SK-N-SH (cell line): ENCODE measurements at places on chromosomes 4 and X.

DNA sequence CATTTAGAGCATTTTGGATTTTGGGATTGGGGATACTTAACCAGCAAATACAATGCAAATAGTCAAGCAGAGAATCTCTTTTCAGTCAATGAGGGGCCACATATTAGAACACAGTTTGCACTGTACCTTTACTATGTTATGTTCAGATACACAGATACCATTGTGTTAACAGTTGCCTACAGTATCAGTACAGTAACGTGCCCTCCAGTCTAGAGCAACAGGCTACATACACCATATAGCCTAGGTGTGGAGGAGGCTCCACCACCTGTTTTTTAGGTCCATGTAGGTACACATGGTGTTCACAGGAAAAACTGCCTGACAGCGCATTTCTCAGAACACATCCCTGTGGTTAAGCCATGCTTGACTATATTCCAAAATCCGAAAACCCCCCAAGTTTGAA is 9.1 kb downstream of the GRPEL1 start:
- H3K36me3 ChIP-seq = peaks cover 71% of the 10 kb centered on the region
- no peak overlapping the region for H3K27ac ChIP-seq
- no peaks in the 10 kb centered on the region for H3K27me3 ChIP-seq

- H3K27me3 ChIP-seq = no peaks in the 10 kb centered on the region
- DNase-seq = no peak
- no peaks in the 10 kb centered on the region for H3K4me1 ChIP-seq
- H3K27ac ChIP-seq = no peak overlapping the region
- no peaks in the 10 kb centered on the region for H3K36me3 ChIP-seq
Measured at GRCh38 chr4:124883632-124884031, 171.1 kb upstream of the ANKRD50 start.

- H3K27ac ChIP-seq = no peak overlapping the region
- 0 out of 2 replicates have a peak, but pooled peaks cover 9% of the 10 kb centered on the region for H3K4me1 ChIP-seq
- H3K4me3 ChIP-seq = no peak overlapping the region
Measured at GRCh38 chr4:120843849-120844527, 78.5 kb downstream of the PRDM5 start.

DNA sequence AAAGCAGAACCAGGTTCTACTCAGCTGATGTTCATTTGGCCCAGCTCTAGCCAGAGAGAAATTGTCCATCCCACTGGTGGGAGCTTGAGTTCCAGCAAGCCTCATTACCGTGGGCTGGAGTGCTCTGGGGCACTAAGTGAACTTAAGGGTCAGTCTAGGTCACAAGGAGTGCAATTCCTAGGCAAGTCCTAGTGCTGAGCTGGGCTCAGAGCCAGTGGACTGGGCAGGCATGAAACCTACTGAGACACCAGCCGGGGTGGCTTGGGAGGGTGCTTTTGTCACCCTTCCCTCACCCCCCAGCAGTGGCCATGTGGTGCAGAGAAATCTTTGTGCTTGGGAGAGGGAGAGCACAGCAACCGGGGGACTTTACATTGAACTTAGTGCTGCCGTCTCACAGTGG is 39.4 kb downstream of the GSX2 start:
- H3K27me3 ChIP-seq = no peaks in the 10 kb centered on the region
- no peak overlapping the region for H3K4me3 ChIP-seq
- H3K4me1 ChIP-seq = no peaks in the 10 kb centered on the region; the same call in 1 of the 2 replicates
- no peaks in the 10 kb centered on the region for H3K36me3 ChIP-seq
- DNase-seq = no peak

- H3K36me3 ChIP-seq = no peaks in the 10 kb centered on the region
- no peak overlapping the region for H3K27ac ChIP-seq
- H3K4me1 ChIP-seq = no peaks in the 10 kb centered on the region
Measured at GRCh38 chr4:87530868-87531267, 1.7 kb upstream of the SPARCL1 start.

- no peak for DNase-seq
- H3K4me1 ChIP-seq = no peaks in the 10 kb centered on the region
- no peaks in the 10 kb centered on the region for H3K36me3 ChIP-seq
Measured at GRCh38 chrX:7145454-7145853, 2.1 kb upstream of the STS start.

DNA sequence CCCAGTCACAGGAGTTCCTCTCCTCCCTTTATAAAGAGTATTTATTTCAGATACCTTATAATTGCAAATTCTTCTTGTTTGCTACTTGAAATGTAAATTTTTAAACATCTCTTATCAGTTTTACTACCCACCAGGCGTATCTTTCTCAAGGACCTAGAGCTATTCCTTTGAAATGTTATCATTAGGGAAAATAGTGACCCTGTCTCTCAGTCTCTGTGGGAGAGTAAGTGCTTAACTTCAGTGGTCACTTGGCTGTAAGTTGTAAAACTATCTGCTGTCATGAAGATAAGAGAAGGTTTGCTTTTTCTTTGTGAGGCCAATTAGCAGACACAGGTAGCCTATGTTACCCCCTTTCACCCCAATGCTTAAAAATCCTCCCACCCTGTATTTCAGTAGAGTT is 241.6 kb downstream of the TACR3 start:
- H3K27ac ChIP-seq = no peak overlapping the region
- no peaks in the 10 kb centered on the region for H3K36me3 ChIP-seq
- no peaks in the 10 kb centered on the region for H3K4me1 ChIP-seq
- DNase-seq = no peak

GRCh38 chr4:102061133-102061532 is 270.6 kb downstream of the BANK1 start:
- no peaks in the 10 kb centered on the region for H3K36me3 ChIP-seq
- H3K27me3 ChIP-seq = no peaks in the 10 kb centered on the region
- no peak overlapping the region for H3K4me3 ChIP-seq
- no peak overlapping the region for H3K27ac ChIP-seq
- H3K4me1 ChIP-seq = no peaks in the 10 kb centered on the region
- no peak for DNase-seq

GRCh38 chr4:52618795-52619590 is 40.1 kb downstream of the USP46 start:
- H3K4me3 ChIP-seq = no peak overlapping the region
- no peaks in the 10 kb centered on the region for H3K27me3 ChIP-seq
- no peak for DNase-seq
- H3K27ac ChIP-seq = no peak overlapping the region
- H3K36me3 ChIP-seq = peaks cover 6% of the 10 kb centered on the region

DNA sequence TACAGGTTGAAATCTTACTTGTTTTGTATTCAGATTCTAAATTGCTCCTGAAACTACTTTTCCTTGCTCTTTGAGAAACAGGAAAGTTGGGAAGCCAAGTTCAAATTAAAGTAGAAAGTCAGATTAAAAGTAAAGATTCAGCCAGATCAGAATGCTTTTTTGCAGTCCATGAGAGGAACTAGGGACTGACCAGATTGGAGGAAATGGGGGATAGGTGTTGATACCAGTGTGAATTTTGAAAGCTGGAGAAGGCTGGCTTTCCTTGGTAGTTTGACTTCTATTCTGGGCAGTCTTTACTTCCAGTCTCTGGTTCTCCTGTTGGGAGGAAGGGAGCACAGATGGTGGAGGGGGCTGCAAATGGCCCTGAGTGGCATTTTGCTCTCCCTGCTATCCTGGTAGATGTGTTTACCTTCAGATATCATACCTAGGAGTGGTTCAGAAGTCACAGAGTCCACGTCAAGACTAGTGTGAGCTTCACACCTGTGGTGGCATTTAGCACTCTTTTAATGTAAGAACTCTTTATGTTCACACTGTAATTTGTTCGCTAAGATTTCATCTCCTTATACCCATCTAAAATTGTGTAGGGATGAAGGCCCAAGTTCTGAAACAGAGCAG is 68.8 kb downstream of the FNIP2 start:
- DNase-seq = no peak
- no peaks in the 10 kb centered on the region for H3K4me1 ChIP-seq
- H3K36me3 ChIP-seq = peaks cover 20% of the 10 kb centered on the region
- H3K27me3 ChIP-seq = no peaks in the 10 kb centered on the region

- H3K4me3 ChIP-seq = no peak overlapping the region
- no peaks in the 10 kb centered on the region for H3K4me1 ChIP-seq
- H3K36me3 ChIP-seq = no peaks in the 10 kb centered on the region
Measured at GRCh38 chrX:66051980-66052379, 12.1 kb upstream of the VSIG4 start.

- H3K4me3 ChIP-seq = no peak overlapping the region
- no peak overlapping the region for H3K27ac ChIP-seq
- H3K4me1 ChIP-seq = no peaks in the 10 kb centered on the region
- H3K36me3 ChIP-seq = no peaks in the 10 kb centered on the region
Measured at GRCh38 chrX:42943051-42943974, 165.3 kb upstream of the PPP1R2C start.

GRCh38 chr4:159069922-159070321 is 33.0 kb upstream of the RAPGEF2 start:
- no peak for DNase-seq
- H3K4me3 ChIP-seq = no peak overlapping the region
- no peaks in the 10 kb centered on the region for H3K36me3 ChIP-seq
- peaks cover 14% of the 10 kb centered on the region; the same call in 1 of the 2 replicates for H3K4me1 ChIP-seq

DNA sequence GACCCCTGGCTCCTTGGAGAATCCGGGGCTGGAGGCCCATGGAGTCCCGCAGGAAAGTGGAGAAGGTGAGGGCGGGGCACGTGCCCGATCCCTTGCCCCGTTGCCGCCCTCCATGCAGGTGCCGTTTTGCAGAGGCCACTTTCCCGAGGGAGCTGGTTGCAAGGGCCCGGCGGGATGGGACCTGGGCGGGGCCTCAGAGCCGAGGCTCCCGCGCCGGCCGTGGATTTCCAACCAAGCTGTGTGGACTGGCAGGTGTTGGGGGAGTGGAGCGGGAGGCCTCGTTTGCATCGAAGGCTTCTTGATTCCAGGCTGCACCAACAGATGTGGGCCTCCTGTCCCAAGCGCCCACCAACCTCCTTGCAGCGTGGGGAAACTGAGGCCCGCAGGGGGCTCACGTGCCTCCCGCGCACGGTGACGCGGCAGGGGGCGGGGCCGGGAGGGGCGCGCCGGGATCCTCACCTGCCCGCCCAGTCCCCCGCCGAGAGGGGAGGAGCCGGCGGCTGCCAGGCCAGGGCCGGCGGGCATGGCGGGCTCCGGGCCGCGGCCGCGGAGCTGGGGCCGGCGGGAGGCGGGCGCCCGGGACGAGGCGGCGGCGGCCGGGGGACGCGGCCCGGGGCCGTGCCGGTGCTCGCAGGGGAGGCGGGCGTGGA is 24.9 kb downstream of the SH3BP2 start:
- H3K4me1 ChIP-seq = peaks cover 21% of the 10 kb centered on the region; the same call in 1 of the 2 replicates
- peaks cover 5% of the 10 kb centered on the region for H3K36me3 ChIP-seq

GRCh38 chrX:69015564-69016292 is 149.5 kb downstream of the PJA1 start:
- H3K27me3 ChIP-seq = no peaks in the 10 kb centered on the region; the same call in 1 of the 2 replicates
- H3K4me3 ChIP-seq = no peak overlapping the region
- H3K36me3 ChIP-seq = no peaks in the 10 kb centered on the region
- no peak for DNase-seq

DNA sequence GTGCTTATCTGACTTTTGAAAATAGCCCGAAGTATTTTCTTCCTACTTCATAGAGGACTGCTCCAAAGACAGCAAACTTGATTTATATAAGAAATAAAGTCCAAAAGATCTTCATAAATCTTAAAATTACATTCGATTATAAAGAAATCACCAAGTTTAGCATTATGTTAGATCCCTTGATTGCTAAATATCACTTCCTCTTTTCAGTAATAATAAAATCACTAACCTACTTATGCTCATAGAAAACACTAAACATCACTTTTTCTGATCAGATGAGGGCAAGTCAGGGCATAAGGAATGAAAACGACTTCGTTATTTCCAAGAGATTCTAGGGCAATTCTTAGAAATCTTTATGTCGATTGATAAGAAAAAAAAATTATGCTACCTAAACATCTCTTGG is 32.0 kb downstream of the DYNLT3 start:
- H3K27ac ChIP-seq = no peak overlapping the region
- H3K4me1 ChIP-seq = no peaks in the 10 kb centered on the region
- peaks cover 13% of the 10 kb centered on the region; the same call in 1 of the 2 replicates for H3K27me3 ChIP-seq
- H3K36me3 ChIP-seq = no peaks in the 10 kb centered on the region
- no peak for DNase-seq
- H3K4me3 ChIP-seq = no peak overlapping the region

DNA sequence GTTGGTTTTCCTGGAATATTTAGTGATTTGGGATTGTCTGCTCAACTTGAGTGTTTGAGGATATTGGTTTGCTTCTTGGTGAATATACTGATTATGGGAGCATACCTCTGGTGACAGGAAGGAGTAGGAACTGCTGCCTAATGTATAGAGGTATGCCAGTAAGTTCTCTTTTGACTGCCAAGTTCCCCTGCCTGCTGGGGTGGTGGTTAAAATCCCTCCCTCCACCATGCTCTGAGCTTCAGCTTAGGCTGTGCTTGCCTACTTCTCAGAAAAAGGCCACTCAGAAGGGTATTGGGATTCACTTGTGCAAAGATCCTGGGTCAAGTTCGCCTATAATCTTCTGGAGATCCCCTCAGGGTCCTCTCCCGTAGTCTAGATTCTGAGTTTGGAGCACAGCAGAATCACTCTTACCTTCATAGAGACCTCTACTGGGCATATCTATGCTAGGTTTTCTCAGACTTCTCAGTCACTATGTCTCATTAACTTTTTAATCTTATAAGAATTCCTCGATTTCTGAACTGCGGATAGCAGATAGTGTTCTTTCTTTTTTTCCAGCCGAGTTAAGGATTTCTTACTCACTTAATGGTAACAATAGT is 44.7 kb upstream of the DCK start:
- no peak overlapping the region for H3K27ac ChIP-seq
- no peaks in the 10 kb centered on the region; the same call in 1 of the 2 replicates for H3K4me1 ChIP-seq
- DNase-seq = no peak
- no peaks in the 10 kb centered on the region for H3K27me3 ChIP-seq
- H3K4me3 ChIP-seq = no peak overlapping the region

GRCh38 chr4:154082760-154083535 is 294.1 kb upstream of the SFRP2 start:
- no peak overlapping the region for H3K27ac ChIP-seq
- H3K36me3 ChIP-seq = no peaks in the 10 kb centered on the region
- H3K4me3 ChIP-seq = no peak overlapping the region
- H3K27me3 ChIP-seq = no peaks in the 10 kb centered on the region; the same call in 1 of the 2 replicates
- peak; percentile 12 for DNase-seq

- no peaks in the 10 kb centered on the region; the same call in 1 of the 2 replicates for H3K4me1 ChIP-seq
- H3K27me3 ChIP-seq = no peaks in the 10 kb centered on the region; the same call in 1 of the 2 replicates
- peak; percentile 0 for DNase-seq
- no peak overlapping the region for H3K27ac ChIP-seq
- no peaks in the 10 kb centered on the region for H3K36me3 ChIP-seq
Measured at GRCh38 chrX:143873343-143873742, 10.5 kb upstream of the UBE2NL start.

GRCh38 chr4:123606946-123607542 is 210.4 kb downstream of the SPRY1 start:
- H3K27me3 ChIP-seq = no peaks in the 10 kb centered on the region
- H3K4me3 ChIP-seq = no peak overlapping the region
- no peaks in the 10 kb centered on the region for H3K36me3 ChIP-seq
- H3K27ac ChIP-seq = no peak overlapping the region
- H3K4me1 ChIP-seq = peaks cover 2% of the 10 kb centered on the region; the same call in 1 of the 2 replicates
- no peak for DNase-seq
